ENCODE measurements at places on chromosomes 13 and 19.

GRCh38 chr13:29504691-29505090 is 90.8 kb downstream of the SLC7A1 start:
- DNase-seq, result no peak

GRCh38 chr13:98875146-98875729 is 102.6 kb downstream of the DOCK9 start:
- no peak for DNase-seq

DNA sequence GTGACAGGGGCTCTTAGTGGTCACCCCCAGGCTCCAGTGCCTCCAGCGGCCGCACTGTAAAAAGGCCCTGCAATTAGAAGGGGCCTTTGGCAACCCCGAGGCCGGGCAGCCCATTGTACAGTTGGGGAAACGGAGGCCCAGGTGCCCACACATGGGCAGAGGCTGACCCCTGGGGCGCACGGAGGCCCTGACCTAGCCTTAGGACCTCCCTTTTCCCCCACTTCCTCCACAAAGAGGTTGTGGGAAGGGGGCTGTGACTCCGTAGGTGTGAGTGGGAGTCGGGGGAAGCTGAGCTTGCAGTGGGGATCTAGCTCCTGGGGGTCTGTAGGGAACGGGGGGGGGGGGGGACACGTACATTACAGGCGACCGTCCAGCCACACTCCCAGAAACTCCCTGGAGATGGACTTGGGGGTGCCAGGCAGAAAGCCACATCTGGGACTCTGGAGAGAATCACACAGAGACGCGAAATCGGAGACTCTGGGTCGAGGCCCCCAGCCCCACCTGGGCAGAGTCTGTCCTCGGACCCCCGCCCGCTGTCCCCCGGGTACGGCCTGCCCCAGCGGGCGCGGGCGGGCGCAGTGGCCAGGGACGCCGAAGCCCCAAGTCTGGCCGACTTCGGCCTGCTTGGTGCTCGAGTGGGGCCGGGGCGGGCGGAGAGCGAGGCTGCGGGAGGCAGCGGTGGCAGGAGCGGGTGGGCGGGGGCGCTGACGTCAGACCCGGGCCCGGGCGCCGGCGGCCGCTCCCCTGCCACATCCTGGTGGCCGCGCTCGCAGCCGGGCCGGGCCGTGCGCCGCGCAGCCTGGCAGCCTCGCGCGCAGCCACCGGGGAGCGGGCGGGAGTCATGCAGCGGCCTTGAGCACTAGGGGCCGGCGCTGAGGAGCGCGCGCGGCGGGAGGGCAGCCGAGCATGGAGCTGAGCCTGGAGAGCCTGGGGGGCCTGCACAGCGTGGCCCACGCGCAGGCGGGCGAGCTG is at the start of gene ONECUT3:
TSS of gene ONECUT3 (plus strand) at position 750 of the 972 bp plus-strand sequence. CDS start at position 907, 157 bp downstream.
- DNase-seq, result no peak

GRCh38 chr13:50993371-50993770 is 83.8 kb downstream of the RNASEH2B start:
- no peak for DNase-seq

GRCh38 chr19:54190503-54191010 is 551 bp upstream of the TSEN34 start:
- peak; percentile 100 for DNase-seq

DNA sequence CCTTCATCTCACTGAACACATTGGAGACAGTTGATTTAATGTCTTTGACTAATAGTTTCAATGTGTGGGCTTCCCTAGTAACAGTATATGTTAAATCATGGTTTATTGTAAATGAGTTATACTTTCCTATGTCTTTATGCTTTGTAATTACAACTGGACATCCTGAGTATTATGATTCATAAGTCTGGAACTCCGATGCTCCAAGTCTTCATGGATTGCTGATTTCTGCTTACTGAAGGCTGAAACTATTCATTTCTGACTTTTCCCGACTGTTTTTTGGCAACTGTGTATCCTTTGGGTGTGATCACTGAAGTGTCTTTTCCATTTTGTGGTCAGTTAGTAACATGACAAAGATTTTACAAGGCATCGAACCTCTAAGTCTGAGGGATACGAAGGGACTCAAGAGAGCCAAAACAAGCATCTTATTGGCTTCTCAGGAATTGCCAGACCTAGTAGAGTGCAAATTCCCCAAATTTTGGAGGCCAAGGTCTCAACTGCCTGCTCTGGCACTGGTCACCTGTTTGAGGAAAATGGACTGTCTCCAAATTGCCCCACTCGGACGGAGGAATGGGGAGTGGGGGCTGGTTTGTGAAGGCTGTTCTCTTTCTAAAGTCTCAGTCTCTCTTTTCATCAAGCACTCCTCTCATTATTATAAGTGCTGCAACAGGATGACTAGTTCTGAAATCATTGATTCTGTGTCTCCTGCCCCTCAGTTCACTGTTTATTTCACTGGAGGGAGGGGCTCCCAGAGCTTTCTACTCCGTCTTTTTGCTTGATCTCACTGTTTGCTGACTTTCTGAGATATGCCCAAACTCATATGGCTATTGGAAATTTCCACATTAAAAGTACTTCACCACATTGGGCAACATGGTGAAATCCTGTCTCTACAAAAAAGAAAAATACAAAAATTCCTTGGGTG is 20.2 kb upstream of the CD70 start:
- no peak for DNase-seq

DNA sequence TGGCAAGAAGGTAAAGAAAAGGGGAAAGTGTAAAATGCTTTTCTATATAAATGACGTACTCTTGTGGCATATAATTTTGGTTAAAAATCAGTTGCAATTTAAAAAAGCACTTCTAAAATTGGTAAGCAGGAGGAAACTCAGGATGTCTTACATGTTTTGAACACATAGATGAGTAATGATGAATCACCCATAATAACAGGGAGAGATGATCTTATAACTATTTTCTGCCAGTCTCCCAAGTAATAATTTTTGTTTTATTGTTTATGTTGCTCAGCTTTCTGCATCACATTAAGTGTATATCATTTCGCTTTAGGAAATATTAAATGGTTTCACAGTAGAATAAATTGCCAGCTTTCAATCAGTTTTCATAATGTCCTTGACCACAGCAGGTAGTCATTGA is 1430.7 kb upstream of the PCDH20 start:
- DNase-seq, result no peak

DNA sequence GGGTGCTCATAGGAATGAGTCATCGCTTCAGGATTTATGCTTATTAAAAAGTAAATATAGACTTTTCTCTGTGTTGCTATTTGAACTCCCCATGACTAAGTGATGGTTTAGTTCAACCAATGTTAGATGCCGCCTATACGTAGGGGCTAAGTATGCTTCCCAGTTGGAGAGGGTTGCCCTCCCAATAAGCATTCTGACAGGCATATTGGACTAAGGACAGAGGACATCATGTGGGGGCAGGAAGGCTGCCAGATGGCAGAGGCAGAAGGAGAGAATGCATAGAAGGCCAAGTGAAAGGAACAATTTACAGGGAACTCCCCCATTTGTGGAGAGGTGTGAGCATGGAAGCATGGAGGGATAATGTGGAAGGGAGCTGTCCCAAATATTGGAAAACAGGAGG is 318.4 kb upstream of the OBI1 start:
- no peak for DNase-seq

DNA sequence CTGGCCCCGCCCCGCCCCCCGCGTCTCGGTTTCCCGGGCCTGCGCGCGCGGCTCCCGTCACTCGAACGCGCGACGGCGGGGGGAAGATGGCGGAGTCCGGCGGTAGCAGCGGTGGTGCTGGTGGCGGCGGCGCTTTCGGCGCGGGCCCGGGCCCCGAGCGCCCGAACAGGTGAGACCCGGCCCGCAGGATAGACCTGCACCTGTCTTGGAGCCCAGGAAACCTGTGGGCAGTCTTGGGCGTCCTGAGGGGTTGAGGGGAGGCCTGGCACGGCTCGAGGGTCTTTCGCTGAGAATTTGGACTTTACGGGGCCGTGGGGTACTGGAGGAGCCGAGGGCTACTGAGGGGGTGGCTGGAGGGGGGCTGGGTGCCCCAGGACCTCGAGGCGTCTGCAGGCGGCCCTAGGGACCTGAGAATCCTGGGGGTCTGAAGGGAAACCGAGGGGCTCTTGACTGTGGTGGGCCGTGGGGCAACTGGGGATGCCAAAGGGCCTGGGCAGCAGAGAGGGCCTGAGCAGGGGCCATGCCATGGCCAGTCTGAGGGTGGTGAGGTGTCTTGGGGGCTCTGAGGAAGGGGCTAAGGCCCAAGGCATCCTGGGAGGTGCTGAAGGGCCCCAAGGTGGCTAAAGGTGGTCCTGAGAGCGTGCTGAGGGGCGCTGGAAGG is at the start of gene KLHL26:
TSS of gene KLHL26 (plus strand) at position 60 of the 661 bp plus-strand sequence. CDS start at position 87, 27 bp downstream.
- no peak for DNase-seq

DNA sequence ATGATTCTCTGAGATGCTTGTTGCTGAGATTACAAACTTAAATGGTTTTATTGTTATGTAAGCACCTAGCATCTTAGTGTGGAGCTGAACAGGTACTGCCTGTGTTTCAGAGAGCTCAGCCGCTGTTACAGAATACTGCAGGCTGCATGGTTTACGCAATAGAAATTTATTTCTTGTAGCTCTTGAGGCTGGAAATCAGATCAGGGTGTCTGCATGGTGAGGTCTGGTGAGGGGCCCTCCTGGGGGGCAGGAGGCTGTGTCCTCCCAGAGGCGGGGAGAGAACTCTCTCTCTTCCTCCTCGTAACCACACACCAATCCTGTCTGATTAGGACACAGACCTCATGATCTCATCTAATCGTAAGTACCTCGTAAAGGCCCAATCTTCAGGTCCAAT is 13.1 kb downstream of the ATP11A start:
- DNase-seq, result no peak

DNA sequence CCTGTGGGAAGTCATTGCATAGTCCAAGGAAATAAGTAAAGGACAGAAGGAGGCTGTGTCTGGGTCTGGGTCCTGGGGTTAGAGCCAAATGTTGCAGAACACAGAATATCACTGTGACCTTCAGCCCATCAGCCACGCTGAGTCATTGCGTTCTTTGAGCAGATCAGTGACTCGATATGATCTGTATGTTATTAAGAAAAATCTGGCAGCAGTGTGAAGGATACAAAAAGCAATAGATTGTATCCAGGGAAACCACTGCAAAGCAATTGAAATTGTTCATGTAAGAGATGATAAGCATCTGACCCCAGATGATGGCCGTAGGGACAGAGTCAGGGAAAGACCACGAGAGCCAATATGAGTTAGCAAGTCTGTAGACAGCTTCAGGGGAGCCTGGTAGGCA is 1575.1 kb upstream of the SLC10A2 start:
- DNase-seq, result no peak

DNA sequence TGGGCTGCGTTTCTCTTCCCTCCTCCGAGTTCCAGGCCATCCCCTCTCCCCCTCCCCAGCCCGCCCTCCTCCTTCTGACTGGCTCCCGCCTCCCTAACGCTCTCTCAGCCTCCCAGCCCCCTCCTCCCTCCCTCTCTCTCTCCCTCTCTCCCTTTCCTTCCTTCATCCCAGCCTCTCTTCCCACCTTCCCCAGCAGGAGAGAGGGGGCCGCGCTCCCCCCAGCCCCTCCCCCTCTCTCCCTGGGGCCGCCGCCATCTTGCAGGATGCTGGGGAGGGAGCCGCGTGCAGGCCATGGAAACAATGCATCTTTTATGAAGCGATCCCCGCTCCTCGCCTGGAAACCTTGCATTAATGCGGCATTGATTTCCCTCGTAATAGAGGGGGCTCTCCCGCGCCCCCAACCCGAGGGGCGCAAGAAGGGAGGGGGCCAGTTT is 42.6 kb upstream of the ADGRL1 start:
- DNase-seq, result peak; percentile 5

DNA sequence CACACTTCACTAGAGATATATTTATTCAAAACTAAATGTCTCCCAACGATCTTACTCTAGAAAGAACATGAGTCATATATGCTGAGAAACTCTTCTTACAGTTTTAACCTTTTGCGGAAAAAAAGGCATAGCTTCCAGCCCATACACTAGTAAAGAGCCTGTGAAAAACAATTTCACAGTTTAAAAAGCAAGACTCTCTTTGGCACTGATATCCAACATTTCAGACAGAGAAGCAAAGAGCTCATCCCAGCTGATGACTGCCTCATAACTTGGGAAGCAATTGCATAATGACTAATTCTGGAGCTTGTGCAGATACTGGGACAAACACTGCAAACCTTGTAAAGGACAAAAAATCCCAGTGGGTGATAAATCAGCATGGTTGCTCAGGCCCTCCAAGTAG is 88.0 kb downstream of the ENOX1 start:
- no peak for DNase-seq

GRCh38 chr19:8526345-8527091 is 12.6 kb upstream of the ZNF414 start:
- no peak for DNase-seq

GRCh38 chr13:30314069-30314468 is 6.7 kb upstream of the KATNAL1 start:
- DNase-seq, result no peak

GRCh38 chr19:7870571-7871436 is 3.4 kb downstream of the PRR36 start:
- DNase-seq, result peak; percentile 63

DNA sequence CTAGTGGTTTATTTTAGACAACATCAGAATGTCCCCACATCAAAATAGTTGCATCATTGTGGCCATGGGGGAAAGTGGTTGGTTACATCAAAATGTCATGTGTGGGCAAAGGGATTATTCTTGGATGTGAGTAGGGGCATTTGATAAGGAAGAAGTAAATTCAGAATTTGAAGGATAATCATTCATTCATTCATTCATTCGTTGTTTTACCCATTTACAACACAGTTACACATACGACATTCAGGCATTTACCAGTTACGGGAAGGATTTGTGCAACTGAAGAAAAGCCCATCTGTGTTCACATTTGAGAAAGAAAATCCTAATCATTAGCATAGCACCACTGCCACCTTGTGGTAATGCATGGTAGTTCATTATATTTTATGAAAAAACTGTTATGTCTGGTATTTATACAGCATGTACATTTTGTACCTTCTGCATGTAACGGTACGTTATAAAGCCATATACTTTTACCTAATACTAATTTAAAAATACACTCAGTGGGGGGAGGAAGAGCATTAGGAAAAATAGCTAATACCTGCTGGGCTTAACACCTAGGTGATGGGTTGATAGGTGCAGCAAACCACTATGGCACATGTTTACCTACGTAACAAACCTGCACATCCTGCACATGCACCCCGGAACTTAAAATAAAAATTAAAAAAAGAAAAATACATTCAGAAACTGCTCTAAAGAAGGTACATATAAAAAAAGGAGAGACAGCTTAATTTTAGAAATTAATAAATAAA is 62.1 kb downstream of the DGKH start:
- DNase-seq, result peak; percentile 81

GRCh38 chr19:10719466-10719961 is 1.6 kb downstream of the DNM2 start:
- DNase-seq, result peak; percentile 23

- DNase-seq, result no peak
Measured at GRCh38 chr13:21176982-21177284, 475 bp downstream of the MRPL57 start.

All from CD4-positive, alpha-beta T cell treated with Interferon alpha-2 for 1 hour (primary cell).